MM.1S (cell line): ENCODE measurements at places on chromosomes 7 and 10.

DNA sequence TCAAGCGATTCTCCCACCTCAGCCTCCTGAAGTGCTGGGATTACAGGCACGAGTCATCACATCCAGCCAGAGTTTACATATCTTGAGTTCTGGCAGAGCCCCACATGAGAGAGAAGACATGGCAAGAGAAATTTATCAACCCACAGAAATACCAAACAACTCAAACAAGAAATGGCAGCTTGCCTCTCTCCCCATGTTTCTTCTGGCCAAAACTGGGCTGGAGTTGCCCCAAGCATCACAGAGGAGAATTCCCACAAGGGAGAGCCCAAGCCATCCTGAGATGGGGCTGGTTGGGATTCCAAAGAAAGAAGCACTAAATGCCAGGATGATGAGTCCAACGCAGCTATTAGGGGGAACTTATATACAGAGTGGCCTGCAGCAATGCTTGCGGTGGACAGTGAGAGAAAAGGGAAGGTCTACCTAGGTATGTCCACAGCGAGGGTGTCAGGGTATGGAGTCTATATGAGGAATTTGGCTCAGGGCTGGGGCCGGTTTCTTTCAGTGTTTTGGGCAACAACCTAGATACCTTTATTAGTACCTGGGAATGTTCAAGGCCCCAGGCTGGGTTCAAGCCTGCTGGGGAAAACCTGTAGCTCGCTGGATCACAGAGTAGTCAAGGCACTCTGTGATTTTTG, 14.5 kb upstream of the PAX4 start:
- no peak for DNase-seq

DNA sequence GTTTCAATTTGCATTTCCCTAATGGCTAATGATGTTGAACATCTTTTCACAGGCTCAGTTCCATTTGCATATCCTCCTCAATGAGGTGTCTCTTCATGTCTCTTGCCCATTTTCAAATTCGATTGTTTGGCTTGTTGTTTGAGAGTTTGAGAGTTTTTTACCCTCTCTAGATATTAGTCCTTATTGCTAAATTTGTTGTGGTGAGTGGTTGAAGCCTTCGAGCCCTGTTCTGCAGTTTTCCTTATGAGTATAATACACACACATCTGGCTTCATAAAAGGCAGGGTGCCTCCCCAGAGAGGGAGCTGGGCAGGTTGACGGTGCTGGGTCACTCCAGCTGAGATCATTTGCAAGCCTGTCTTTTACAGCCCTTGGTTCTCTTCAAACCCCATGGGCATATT, 65.1 kb downstream of the RGS10 start:
- no peak for DNase-seq

GRCh38 chr10:79483299-79483698, 29.0 kb upstream of the EIF5AL1 start:
- no peak for DNase-seq

- peak; percentile 64 for DNase-seq
Observed at GRCh38 chr10:88253-88652, 39.2 kb upstream of the TUBB8 start.

DNA sequence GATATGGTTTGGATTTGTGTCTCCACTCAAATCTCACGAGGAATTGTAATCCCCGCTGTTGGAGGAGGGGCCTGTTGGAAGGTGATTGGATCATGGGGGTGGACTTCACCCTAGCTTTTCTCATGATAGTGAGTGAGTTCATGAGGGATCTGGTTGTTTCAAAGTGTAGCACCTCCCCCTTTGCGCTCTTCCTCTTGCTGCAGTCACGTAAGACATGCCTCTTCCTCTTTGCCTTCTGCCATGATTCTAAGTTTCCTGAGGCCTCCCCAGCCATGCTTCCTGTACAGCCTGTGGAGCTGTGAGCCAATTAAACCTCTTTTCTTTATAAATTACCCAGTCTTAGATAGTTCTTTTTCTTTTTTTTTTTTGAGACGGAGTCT, 17.1 kb downstream of the CDNF start:
- no peak for DNase-seq

- DNase-seq = no peak
Observed at GRCh38 chr7:83663131-83663530, 14.2 kb upstream of the SEMA3E start.

- no peak for DNase-seq
Observed at GRCh38 chr10:43817368-43817767, 168.7 kb upstream of the ZNF32 start.
